NAMALWA (cell line): ENCODE measurements at places on chromosomes 2 and 18.

- no peak for DNase-seq
Observed at GRCh38 chr2:182866095-182866460, 359 bp downstream of the FRZB start.

GRCh38 chr2:72716601-72717000 is 109.2 kb downstream of the EXOC6B start:
- DNase-seq, result no peak

- no peak for DNase-seq
Observed at GRCh38 chr18:384897-385296, 115.6 kb downstream of the COLEC12 start.

- no peak for DNase-seq
Observed at GRCh38 chr2:236244256-236244655, 19.9 kb downstream of the ASB18 start.

DNA sequence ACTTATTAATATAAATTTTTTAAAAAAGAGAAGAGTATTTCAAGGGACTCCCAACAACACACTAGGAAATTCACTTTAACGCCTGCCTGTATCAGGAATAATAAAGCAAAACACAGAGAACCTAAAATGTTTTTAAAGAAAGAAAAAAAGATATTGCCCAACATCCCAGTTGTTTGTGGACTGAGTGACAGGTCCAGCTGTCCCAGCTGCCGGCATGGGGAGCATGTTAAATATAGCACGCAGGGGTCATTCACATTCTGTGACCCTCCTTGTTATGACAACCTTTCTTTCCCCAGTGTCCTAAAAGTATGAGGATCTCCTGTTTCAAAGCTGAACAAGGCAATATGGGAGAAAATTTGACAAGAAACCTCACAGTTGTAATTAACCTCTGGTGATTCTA is 4.4 kb downstream of the KLHL41 start:
- DNase-seq, result no peak

DNA sequence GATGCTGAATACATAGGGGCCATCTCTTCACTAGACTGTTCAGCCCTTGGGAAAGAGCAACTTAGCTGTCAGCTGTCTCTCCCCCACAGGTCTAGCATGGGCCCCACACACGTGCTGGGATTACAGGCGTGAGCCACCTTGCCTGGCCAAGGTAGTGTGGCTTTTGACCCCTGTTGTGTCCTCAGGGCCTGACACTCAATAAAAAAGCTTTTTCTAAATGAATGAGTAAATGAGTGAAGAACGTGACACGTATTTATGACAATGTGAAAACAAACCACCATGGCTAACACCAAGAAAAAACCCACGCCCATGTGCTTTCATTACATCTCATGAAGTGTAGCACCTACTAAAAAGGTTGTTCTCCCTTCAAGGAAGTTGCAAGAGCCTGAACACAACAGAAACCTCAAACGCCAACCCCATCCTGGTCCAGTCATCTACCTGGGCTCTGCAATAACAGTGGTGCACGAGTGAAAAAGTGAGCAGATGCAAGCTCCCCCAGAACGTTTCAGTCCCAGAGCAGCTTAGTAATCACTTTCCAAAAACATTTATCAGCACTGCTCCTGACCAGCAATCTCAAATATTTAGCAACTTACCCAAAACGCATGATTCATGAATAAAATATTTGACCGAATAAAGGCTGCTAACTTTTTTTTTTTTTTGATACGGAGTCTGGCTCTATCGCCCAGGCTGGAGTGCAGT is 3.4 kb downstream of the WDFY1 start:
- no peak for DNase-seq

DNA sequence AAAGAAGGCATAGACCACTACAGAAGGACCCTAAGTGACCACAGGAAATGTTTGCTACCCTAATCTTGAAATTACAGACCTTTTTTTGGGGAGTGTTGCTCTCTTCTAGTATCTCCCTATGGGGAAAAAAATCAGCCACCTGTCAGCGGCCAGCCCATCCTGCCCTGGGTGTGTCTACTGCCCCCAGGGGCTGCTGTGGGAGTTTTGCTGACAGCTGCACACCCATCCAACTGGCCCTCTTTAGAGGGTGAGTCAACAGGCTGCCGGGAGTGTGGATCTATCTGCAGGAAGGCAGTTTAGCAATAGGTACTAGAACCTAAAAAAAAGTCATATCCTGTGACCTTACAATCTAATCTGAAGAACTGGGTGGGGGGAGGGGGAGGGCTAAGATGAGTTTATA is 796 bp upstream of the DYSF start:
- peak; percentile 50 for DNase-seq

- no peak for DNase-seq
Observed at GRCh38 chr2:234454433-234454832, 42.4 kb downstream of the ARL4C start.

- no peak for DNase-seq
Observed at GRCh38 chr2:15766303-15766861, 174.0 kb upstream of the MYCN start.

- DNase-seq, result no peak
Observed at GRCh38 chr2:58740426-58740825, 499.3 kb upstream of the FANCL start.

- no peak for DNase-seq
Observed at GRCh38 chr18:43060020-43060419, 55.5 kb downstream of the RIT2 start.

GRCh38 chr2:63865159-63865799 is 23.6 kb downstream of the UGP2 start:
- DNase-seq, result no peak

DNA sequence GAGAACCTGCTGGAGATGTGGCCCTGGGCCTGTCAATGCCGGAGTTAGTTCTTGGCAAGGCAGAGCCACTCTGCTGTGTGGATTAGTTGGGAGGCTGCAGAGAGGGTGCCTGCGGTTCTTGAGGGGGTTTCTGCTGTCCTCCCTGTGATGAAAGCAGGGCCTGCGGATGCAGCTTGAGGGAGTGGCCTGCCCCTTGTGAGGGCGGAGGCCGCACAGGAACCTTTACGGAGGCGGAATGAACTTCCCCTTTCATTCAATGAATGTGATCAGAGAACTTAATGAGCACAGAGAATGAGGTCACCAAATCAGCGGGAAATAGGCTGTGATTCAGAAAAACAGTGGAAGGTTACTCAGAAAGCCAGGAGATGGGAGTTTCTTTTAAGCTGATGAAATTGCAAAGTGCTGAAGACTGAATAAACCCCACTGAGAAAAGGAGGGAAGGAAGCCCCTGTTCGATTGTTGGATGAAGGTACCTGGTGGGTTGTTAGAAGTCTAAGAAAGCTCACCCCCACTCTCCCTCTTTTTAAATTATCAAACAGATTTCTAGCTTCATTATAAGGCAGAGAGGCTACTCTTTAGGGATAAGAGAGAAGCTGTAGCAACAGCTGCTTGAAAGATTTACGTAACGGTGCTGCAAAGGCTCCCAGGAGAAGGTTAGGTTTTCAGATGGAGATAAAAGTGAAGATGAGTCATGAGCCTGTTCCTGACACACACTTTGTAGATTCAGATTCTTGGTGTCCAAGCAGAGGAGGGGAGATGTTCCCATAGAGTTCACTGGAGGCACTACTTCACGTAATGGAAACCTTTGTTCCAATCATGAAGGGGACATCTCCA is 47.4 kb downstream of the VWA3B start:
- DNase-seq, result no peak

DNA sequence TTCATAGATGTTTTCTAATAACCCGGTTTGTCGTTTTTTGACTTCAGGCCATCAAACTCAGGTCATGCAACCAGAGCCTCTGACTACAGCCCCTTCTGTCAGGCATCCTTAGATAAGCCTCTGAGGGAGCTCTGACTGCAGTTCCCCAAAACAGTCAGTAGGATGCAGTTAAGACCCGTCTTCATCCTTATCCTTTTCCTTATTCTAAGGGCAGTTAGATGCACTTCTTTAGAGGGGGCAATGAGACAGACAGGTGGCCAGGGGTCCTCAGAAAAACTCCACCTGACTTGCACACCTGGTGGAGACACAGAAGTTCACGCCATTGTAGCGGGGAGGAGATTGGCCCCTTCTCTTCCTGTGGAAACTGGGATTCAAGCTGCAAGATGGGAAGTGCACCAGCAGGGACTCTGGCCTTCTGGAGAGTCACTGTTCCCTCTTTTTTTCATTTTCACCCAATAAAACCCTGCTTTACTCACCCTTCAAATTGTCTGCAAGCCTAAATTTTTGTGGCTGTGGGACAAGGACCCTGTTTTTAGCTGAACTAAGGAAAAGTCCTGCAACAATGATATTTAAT is 104.8 kb upstream of the TFPI start:
- DNase-seq, result peak; percentile 37

DNA sequence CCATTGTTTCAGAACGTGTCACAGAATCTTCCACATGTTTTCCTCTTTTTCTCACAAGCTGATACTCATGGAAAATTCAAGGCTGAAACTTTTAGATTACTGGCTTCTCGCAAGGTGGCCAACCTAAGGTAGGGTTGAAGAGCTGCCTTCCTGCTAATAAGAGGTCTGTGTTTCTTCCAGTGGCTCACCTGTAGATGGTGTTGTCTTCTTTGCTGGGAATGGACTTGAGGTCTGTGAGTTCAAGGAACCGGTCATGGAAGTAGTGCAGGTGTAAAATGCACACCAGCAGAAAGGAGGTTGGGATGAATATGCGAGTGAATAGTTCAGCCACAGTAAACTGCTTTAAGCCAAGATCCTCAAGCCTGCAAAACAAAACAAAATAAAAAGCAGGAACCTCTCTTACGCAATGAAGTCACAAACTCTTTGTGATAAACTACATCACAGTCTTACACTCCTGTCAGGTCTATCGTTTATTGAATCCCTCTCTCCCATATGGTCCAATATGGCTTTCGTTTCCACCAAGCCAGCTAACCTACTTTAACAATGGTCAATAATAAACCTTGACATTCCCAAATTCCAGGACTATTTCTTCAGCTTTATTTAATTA is 258.9 kb downstream of the NAPG start:
- no peak for DNase-seq

GRCh38 chr2:46358713-46359112 is 61.5 kb downstream of the EPAS1 start:
- DNase-seq, result no peak

DNA sequence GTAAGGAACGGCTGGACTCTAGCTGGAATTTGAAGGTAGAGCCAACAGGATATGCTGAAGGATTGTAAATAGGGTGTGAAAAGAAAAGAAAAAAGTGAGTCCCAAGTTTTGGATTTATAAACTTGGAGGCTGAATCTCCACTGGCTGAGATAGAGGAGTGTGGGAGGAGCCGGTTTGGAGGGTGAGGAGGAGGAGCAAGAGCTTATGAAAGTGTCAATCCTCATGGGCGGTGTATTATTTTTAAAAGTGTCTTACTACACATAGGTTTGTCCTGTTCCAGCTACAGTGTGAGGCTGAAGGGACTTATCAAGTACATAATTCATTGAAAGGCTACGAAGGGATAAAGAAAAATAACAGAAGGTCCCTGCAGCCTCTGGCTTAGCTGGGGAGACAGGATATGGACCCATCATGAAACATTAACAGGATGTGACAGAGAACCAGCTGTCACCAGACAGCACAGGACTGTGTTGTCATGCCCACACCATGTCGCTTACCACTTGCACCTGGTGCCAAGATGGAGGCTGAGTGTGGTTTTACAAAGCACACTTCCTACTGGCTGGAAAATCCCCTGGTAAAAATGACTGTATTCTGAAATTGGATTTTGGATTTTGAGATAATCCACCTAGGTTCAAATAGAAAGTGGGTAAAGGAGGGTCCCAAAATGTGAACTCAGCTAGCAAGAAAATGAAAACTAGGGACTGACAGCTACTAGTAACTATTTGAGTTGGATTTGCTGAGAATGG is 2.5 kb upstream of the MREG start:
- peak; percentile 92 for DNase-seq

DNA sequence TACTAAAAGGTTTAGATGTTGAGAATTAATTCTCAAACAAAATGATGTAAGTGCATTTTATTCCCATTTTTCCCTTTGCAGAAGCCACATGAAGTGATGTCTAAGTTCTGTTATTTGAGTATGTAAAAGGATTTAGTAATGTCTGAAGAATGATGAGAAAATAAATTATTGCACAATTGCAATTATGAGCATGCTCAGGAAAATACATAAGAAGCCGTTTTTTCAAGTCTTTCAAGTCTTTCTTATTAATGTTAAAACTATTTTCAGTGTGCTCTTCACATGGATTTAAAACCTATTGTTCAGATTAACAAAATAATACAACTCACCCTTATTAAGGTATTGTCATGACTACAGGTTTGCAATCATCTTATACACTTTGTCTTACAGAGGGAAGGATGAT is 331.4 kb upstream of the NETO1 start:
- DNase-seq, result no peak

DNA sequence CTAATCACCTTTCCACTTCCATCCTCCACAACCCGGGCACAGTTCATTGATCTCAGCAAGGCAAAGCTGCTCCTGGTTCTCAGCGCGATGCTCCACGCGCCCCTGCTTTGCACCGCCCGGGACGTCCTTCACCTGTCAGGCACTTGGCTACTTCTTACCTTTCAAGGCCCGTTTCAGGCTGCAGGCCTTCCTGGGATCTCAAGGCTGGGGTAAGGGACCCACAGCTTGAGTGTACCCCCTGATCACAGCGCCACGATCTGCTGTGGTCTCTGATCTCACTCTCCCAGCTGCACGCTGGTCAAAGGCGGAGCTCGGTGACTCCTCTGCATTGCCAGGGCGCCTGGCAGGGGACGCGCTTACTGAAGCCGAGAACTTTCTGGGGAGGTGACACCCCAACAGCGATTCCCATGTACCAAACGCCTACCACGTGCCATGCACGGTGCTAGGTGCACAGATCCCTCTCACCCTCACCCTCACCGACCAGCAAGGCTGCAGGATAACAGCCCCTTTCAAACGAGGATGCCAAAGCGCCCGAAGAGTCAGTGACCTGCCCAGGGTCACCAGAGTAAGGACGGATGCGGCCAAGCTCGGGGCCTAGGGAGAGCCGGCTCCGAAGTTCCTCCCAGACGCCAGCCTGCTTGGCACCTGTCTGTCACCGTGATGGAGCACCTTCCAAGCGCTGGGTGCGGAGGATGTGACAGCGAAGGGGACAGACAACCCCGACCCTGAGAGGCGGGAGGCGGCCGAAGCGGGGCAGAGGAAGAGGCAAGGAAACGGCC is 818 bp downstream of the ITGB1BP1 start:
- DNase-seq, result peak; percentile 60

GRCh38 chr2:96554293-96555145 is 18.0 kb downstream of the ARID5A start:
- peak; percentile 68 for DNase-seq

DNA sequence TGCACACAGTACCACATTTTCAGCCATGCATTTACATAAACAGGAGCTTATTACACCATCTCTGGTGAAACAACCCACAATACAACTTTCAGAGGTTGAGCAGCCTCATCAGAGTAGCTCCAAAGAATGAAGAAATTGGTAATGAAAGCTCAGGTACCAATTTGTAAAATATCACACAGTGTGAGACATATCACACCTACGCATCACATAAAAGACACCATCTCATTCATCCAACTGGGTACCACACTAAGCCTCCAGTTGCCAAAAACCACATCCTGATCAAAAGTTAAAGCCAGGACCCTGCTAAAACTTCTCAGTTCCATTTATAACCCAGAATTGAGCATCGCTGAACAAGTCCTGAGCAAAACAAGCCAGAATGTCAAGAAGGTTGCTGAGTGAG is 4.6 kb downstream of the TMEM163 start:
- no peak for DNase-seq
